ENCODE measurements at places on chromosomes 16 and 17. TPM values are rescaled to one million over a fixed set of nuclear protein-coding genes. Genes with fewer than 3 reads are reported as not detected.

The NLE1 gene
- 14.0 TPM for total RNA-seq

DNA sequence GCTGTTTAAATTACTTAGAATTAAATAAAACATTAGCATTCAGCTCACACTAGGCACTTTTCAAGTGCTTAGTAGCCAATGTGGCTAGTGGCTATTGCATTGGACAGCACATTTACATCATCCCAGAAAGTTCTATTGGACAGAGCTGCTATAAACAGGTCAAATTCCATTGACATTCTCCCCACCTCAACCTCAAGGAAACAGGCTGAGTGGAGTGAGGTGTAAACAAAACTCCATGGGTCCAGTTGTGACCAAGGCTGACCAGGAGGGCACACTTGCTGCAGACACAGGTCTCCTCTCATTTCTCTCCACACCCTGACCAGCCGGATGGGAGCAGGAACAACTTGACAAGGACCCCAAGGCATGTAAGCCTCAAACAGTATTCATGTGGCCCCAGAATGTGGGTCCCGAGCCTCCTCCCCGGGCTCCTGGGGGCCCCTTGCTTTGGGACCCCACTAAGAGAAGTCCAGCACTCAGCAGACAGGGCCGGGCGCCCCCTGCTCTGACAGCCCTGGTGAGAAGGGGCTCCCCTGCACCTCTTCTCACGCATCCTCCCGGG is 488 bp downstream of the C17orf113 start:
- no peak for DNase-seq

The SAMD14 gene
- total RNA-seq: 1.4 TPM

GRCh38 chr17:82507631-82508175 is 11.8 kb upstream of the FOXK2 start:
- DNase-seq: no peak

The GPR142 gene
- total RNA-seq: not detected

- DNase-seq: no peak
These were observed 10.8 kb downstream of the C16orf90 start for GRCh38 chr16:3484318-3485096.

DNA sequence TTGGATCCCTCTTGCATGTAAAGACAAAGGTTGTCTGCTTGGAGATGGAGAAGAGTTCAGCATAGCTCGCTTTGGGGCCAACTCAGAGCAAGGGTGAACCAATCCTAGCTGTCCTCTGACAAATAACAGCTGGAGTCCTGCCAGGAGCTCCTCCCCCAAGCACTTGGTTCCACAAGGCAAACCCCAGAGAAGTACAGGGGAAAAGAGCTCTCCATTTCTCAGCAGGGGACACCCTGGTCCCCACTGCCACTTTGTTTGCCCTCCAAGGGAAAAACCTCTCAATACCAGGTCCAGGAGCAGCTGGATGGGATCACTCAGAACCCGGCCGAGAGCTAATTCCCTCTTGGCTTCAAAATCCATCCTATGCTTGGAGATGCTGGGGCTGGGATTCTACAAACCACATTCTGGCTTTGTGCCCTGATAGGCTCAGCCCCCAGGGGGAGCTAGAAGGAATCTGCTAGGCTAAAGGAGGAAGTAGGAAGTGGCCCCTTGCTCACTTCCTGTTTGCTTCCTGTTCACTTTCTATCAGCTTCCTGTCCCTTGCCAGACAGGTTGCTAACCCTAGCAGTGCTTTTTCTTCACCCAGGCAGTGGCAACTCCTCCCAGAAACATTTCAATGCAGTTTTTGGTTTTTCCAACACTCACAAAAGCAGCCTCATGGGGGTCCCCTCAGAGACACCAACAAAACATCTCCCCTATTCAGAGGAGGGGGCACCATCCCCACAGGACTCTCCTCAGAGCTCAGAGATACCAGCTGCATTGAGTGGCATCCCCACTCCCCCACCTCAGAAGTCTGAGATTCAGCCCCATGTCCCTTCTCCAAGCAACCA is 30.7 kb downstream of the CDRT4 start:
- no peak for DNase-seq

The TRPV2 gene
- total RNA-seq: 43.7 TPM

DNA sequence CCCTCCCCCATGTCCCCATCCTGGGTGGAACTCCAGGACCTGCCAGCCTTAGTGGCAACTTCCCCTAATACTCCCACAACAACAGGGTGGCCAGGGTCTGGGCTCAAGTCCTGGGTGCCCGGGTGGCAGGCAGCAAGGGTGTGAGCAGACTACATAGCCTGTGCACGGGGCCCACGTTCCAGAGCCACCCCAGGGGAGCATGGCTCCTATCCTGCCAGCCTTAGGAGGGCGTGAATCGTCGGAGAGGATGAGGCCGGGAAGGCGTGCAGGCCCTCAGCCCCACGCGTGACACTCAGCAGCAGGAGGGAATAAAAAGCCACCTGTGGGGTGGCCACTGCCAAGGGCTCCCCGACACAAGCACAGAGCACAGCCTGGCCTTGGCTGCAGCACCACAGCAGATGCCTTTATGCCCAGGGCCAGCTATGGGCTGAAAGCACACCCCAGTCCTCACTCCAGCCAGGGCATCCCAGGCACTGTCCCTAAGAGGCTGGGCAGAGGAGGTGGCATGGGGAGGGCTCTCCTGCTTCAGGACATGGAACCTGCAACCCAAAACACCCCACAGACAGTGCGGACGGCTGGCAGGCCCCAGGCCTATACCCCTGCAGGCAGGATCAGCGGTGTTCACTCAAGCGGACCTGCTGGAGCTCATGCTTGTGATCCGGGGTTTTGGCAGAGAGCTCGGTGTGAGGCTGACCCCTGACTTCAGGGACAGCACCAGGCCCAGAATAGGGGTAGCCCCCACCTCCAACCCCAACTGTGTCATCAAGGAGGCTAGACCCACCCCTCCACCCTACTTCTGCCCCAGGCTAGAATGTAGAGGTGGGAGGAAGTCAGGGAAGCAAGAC is 2.7 kb downstream of the BCAR1 start:
- no peak for DNase-seq

- no peak for DNase-seq
These were observed 659.4 kb upstream of the EEF2KMT start for GRCh38 chr16:5756969-5757368.

GRCh38 chr17:17381446-17382064 is 78.4 kb downstream of the NT5M start:
- DNase-seq: no peak

The GPRC5C gene
- 17.9 TPM for total RNA-seq

The TEX19 gene
- total RNA-seq: not detected

- DNase-seq: no peak
These were observed 19.2 kb downstream of the PRKCB start for GRCh38 chr16:23855010-23855409.

DNA sequence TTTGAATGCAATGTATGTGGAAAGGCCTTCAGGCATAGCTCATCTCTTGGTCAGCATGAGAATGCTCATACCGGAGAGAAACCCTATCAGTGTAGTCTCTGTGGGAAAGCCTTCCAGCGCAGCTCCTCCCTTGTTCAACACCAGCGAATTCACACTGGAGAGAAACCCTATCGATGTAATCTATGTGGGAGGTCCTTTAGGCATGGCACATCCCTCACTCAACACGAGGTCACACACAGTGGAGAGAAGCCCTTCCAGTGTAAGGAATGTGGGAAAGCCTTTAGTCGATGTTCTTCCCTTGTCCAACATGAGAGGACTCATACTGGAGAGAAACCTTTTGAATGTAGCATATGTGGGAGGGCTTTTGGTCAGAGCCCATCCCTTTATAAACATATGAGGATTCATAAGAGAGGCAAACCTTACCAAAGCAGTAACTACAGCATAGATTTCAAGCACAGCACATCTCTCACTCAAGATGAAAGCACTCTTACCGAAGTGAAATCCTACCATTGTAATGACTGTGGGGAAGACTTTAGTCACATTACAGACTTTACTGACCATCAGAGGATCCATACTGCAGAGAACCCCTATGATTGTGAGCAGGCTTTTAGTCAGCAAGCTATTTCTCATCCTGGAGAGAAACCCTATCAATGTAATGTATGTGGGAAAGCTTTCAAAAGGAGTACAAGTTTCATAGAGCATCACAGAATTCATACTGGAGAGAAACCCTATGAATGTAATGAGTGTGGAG is 24.7 kb downstream of the ZFP90 start:
- no peak for DNase-seq

The AP2B1 gene
- total RNA-seq: 116 TPM

The ACSM5 gene
- total RNA-seq: 21.2 TPM

Measured in mesenteric fat pad (tissue), 1 donor.